ENCODE measurements at places on chromosomes 1 and 21. TPM values are rescaled to one million over a fixed set of nuclear protein-coding genes. Genes with fewer than 3 reads are reported as not detected.
A peak's percentile ranks its signal among the peaks of the same experiment; 100 is the strongest.

DNA sequence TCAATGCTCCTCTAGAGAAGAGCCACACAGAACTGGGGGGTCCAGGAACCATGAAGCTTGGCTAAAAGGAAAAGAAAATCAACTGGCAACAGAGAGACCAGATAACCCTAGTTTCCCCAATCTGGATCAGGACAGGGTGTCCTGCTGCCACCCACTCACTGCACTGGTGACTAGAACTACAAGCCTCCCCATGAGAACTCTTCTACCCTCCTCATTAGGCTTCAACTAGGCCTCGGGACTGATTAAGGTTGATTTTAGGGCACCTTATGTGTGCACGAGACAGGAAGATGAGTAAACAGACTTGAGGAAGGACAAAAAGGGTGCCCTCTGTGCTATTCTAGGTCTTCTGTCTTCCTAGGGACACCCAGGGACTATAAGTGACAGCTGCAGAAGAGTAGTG, 2.3 kb upstream of the SF3B4 start:
- DNase-seq: no peak

- peak; percentile 32 for DNase-seq
Measured at GRCh38 chr1:51946300-51946699, 44.2 kb downstream of the RAB3B start.

Gene GPR161
- 19.6 TPM for total RNA-seq

Gene GBP2
- 65.9 TPM for total RNA-seq

Gene HHIPL2
- not detected for total RNA-seq

Data from dermis blood vessel endothelial cell (primary cell).